ENCODE measurements at places on chromosomes 7 and 10.

- peak; percentile 13 for DNase-seq
These were observed 90.3 kb upstream of the FAM133B start for GRCh38 chr7:92680442-92680841.

- DNase-seq = no peak
These were observed 137.4 kb downstream of the TNS3 start for GRCh38 chr7:47444376-47445098.

DNA sequence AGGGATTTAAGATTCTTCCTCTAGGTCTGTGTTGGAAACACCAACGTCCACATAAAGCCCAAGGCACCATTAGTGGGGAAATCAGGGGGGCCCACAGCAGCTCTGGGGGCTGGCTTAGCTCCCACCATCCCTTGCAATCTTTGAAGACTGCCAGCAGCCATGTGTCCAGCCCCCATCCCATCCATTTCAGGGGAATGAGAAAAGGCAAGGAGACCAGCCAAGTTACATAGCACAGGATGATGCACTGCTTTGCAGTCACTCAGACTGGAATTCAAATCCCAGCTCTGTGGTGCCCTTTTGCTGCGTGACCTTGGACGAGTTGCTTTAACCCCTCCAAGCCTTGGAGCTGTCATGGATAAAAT, 108.9 kb upstream of the ZMIZ1 start:
- no peak for DNase-seq

DNA sequence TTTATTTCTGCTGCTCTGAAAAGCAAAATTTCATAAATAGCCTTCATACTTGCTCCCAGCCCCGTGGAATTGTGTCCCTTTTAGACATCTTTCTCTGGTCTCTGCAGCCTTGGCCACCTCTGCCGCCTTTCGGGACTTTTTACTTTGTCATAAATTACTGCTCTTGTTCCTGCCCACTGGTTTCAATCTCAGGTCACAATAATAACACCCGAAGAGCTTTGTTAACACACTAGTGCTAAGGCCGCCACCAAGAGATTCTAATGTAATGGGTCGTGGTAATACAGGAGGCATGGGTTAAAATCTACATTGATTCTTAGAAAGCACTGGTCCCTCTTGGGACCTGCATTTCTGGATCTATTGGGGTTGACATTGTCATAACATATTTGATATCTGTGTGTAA, 276.0 kb upstream of the VWC2 start:
- DNase-seq = no peak

DNA sequence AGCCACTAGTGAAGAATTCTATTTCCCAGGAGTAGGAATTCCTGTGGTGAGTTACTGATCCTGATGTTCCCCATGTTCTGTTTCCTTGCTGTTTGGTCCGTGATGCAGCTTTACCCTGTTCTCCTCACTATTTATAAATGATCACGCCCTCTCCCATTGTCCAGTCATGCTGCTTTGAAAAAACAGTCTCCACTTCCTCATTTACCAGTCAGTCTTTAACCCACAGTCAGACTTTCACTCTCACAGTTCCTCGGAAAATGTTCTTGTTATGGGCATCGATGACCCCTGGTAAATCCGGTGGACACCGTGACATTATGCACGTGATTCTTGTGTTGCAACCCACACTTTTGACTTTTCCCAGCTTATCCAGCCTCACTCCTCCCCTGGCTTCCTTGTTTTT, 14.4 kb downstream of the SCIN start:
- DNase-seq = peak; percentile 52

DNA sequence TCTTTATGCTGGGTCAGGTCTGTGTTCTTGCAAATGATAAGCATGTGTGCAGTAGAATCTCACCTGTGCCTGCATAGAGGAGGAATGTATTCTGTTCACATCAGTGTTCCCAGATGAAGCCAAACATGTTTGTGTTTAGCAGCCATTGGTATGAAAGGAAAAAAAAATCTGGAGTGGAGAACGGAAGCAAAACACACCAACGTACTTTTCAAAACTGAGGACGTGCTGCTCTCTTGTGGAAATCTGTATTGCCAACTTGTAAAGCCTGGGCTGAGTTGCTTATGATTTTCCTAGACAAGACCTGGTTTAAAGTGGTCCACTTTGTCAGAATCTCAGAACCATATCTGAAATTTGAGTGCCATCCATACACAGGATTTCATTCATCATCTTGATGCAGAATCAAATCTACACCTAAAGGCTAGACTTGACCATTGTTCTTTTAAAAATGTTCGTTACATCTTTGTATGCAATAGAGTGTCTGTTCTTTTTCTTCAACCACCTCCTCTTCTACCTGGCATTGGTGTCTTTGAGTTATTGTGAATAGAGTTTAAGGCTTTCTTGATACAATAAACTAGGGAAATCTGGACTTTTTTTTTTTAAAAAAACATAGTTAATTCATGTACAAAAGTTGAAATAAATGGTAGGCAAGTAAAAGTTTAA, 367.7 kb downstream of the PHF14 start:
- peak; percentile 48 for DNase-seq

- peak; percentile 67 for DNase-seq
These were observed 1.9 kb downstream of the ARID5B start for GRCh38 chr10:61903221-61903927.

DNA sequence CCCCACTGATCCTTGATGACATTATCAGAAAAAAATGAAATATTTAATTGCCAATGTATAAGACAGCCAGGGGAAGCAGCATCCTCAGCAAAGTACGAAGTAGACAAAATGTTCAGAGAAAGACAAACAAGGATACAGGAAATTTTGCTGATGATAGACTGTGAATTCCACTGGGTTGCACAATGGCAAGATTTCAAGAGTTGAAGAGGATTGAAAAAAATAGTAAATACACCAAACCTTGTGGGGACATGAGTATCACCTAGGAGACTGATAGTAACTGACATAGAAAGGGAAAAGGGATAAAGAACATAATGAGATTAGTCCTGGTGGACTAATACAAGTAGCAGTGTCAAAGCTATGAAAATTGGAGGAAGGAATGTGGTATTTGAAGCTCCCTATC, 16.5 kb downstream of the CNOT4 start:
- DNase-seq = no peak

DNA sequence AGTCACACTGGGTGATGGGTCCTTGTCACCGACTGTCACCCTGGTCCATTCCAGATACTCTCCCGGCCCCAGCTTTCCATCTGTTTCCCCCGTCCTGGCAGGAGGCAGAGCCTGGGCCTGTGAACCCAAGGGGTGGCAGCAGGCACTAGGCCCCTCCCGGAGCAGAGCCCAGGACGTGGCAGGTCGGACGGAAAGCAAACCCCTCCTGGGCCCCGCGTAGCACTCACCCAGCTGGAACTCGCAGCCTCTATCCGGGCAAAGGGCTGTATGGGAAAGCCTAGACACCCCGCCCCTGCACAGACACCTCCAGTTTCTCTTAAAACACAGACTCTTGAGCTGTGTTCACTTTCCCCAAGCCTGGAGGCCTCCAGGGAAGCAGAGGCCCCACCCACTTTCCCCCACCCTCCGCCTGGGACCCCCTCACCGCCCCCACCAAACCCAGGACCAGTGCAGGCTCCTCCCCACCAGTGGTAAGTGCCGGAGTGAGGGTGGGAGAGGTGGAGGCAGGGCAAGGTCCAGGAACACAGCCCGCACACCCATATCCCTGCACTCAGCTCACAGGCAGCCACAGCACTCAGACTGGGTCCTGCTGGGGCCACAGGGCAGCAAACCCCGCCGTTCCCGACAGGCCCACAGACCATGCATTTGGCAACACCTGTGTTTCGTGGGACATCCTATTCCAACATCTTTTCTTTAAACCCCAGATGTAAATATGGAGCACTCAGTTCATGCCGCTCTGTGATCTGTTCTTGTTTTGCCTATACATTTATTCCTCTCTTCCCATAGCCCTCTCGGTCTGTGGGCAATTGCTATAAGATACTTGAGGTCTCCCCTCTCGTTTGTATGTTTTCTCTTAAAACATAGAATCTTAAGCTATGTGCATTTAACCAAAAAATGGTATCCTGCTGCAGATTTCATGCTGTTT, 98.2 kb upstream of the PDGFA start:
- no peak for DNase-seq

DNA sequence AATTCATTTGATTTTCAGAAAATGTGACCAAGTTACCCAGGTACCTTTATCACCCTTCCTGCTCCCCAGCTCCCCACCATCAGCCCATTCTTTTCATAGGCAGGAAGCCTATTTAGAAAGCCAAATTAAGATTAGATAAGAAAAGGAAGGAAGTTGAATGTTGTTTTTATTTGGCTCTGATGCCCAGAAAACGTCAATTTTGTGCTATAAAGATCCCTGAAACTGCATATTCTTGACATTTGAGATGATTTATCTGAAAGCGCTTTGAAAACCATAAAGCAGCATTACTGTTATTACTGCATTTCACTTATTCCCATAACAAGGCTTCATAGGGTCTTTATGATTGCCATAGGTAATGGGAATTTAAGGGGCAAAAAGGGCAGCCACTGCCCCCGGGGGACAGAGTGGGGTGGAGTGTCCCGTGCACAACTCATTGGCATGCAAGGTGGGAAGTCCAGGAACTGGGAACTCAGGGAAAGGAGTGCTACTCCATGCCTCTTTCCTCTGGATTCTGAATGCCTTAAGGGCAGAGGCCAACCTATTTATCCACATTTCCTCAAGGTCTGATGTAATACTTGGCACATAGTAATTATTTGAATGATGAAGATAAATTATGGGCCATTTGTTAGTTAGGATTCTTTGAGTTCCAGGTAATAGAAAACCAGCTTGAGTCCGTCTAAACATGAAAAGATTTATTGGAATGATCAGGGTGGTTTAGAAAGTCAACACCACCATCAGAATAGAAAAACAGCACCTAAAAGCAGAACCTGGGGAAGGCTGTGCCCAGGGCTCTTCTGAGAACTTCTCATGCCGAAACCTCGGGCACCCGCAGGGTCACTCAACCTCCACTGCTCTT, 100.6 kb upstream of the ELMO1 start:
- DNase-seq = no peak

DNA sequence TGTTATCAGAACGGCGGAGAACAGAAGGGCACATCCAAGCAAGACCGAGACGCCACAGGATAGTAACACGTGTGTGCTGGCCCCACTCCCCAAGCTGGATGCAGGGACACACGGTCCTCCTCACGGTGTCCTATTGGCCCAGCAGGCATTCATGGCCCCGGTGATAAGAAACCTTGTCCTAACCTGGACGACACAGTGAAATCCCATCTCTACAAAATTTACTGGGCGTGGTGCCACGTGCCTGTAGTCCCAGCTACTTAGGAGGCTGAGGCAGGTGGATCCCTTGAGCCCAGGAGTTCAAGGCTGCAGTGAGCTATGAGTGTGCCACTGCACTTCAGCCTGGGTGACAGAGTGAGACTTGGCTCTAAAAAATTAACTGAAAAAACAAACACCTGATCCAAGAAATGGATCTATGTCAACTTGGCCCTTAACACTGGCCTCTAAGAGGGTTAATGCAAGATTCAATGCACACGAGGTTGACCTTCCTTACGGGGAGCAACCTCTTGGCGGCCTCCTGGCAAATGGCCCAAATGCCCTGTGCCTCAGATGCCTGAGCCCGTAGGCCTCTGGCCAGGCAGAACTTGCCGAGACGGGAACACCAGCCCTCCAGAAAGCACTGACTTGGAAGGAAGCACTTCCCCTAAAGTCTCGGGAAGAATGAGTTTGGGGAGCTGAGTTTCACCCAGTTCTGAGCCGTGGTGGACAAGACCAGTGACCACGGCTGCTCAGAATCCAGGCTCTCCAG, 72.3 kb downstream of the ZRANB1 start:
- no peak for DNase-seq

DNA sequence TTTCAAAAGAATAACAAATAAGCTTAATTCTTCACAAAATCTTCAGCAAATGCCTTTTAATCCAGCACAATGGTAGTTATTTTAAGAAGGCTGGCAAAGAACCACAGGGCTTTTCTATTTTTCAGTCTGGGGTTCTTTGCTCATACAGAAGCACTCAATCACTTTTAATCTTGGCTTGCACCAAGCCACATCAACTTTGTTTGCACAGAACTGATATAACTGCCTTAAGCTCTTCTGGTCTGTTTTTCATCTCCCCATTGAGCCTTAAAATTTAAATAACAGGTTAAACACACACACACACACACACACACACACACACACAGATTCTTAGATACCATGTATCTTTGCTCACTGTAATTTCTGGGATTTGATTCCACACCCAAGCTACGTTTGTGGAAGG, 377.0 kb downstream of the GATA3 start:
- no peak for DNase-seq

DNA sequence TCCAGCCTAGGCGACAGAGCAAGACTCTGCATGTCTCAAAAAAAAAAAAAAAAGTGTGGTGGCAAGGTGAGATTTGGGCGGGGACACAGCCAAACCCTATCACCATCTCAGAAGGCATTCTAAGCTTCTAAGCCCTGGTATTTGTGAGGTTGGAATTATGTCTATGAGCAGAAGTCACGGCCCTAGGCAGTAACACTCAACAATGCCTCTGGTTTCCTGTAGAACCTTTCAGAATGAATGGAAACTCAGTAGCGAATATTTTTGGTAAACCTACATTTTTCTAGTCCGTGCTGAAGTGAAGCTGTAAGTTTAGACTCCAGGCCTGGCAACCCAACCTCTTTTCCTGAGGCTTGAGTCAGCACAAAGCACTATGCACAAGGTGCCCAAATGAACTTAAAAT, 88.3 kb downstream of the FAM107B start:
- peak; percentile 33 for DNase-seq

DNA sequence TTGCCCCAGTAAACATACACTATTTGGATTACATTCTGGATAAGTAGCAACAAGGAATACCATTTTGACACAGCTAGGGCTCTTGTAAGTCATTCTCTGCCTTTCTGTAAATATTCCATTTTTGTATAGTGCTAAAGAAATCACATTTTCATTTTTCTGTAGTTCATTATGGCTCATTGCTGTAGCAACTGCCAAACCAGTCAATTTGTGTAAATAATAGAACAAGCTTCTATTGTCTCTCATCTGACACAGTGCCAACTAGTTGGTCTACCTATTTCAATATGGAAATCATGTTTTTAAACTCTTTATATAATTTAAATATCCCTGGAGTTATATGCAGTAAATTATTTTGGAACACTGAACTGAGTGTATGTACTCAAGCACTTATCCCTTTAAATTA, 193.7 kb downstream of the RELN start:
- DNase-seq = no peak

GRCh38 chr7:142349670-142350405, 92.0 kb upstream of the PRSS58 start:
- DNase-seq = no peak

DNA sequence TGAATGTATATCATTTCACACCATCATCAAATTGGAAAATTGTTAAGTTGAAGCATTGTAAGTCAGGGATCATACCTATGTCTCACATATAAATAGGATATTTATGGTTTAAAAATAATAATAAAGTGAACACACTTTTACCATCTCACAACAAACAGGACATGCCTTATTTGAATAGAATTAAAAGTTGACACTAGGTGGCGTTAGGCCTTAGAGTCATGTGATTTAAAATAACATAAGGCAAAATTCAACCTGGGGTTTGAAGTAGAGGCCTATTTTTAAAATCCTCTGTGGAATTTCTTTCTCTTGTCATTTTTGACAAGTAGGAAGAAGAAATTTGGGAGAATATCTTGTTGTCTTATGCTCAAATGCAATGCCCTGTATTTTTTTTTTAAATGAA, 184.7 kb upstream of the PCDH15 start:
- DNase-seq = peak; percentile 3

Measured in fibroblast of skin of abdomen (primary cell).